Mesothelial cell of epicardium (in vitro differentiated cells): ENCODE measurements at places on chromosomes 12 and 14.

DNA sequence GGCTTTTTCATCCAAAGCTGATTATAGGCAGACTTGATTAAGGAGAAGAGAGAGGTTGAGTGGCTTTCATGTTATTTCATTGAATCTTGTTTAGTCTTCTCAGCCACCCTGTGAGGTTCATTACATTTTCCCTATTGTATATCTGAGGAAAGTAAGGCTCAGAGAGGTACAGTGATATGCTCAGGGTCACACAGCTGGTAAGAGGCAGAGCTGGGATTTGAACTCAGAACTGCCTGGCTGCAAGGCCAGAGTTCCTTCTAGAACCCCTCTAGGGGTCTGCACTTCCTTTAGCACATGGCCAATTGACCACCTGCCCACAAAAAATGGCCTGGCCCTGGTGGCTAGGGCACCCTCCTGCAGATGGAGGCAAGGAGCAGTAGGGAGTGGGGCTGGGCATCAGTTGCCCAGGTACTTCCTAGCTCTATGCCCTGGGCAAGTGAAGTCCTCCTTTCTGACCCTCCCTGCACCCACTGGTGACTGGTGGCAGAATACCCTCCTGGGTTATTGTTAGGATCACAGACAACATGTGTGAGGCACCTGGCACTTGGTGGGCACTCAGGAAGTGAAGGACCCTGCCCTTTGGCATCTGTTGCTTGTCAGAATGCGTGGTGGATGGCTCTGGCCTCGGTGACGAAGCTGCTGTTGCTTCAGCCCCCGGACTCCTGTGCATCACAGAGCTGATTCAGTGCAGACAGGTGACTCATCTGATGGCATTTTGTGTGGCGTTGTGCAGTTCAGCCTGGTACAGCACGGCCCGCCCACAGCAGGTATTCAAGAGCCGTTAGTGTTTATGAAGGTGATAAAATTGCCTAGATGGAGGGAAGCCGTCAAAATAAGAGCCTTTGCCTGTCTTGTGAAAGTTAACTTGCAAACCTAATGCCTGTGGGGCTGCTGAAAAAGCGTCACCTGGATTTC, 115.8 kb downstream of the SLC25A47 start:
- no peak for DNase-seq

DNA sequence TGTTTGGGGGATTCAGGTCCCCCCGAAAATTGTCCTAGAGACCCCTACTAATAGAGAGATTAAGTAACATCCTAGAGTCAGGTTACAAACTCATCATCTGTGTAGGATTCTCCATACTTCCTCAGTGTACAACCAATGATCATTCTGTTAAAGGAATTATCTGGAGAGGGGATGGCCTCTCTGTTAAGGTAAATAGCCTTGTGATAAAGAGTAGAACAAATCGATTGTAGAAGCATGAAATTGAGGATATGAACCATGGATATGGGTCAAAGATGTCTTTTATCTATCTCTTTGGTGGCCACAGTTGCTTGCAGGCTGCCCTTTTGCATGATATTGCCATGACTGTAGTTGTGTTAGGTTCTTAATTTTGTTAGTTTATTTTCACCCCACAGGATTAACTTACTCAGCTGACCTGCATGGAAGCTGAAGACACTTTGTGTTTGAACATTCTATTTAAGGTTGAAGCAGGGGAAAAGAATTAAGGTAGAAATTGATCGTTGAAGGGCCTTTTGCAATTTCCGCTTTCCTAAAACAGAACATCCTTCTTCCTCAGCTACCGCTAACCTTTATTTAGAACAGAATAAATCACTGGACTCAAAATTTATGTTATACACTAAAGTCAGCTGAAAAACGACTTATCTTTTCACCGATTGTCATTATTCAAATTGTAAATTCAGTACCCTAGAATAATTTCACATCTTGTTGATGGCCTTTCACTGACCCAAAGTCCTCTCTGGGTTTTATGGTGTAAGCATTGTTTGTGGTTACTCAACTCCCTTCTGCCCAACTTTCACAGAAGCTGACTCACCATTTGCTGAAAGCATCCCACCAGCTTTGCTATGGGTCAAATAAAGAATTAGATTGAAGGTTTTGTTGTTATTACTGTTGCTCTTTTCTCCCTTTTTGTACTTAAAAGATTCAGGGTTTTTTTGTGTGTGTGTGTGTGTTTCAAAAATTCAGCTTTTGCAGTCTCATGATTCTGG, 52.3 kb downstream of the IRAK3 start:
- no peak for DNase-seq

DNA sequence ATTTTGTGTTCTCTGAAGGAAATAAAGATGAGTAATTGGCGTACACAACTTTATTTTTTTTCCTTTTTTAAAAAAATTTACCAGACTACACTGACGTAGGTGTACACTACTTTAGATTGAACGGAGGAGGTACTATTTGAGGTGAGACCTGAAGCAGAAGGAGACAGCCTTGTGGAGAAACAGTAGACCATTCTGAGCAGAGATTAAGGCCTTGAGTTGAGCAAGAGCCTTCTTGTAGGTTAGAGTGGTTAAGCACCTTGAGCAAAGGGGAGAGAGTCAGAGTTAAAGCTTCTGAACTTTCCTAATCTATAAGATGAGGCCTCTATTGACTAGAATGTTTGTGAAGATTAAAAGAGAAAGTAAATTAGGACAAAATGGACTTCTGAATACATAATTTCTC, 2.5 kb downstream of the LEMD3 start:
- no peak for DNase-seq

DNA sequence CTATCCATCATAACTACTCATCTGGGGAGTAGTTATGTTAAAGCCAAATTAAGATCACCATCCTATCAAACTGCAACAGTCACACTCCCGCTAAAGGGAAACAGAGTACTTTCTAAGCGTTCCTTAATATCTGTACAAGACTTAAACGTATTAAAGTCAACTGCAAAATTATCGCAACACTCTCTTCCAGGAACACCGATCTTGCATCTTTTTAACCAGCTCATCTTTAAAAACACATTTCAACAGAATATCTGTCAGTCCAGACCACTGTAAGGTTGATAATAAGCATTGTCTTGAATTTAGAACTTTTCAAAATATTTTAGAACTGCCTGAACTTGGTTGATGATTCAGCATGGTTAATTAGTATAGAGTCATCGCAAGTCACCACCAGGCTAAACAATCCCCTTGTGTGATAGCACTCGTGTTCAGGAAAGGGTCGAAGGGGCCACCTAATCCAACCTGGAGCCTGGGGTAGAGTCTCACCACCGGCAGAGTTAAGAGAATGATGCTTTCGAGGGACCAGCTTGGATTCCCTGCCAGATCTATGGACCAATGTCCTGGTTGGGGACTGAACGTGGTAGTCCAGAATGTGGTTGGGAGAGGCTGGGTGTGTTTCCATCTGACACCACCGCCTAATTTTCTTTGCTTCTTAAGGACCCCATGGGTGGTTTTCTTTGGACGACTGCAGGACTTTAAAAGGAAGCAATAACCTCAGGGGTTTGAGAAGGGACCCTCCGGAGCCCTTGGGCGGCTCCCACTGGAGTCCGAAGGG, 890 bp downstream of the SPTLC2 start:
- no peak for DNase-seq
